ENCODE measurements at places on chromosomes 4 and X. TPM values are rescaled to one million over a fixed set of nuclear protein-coding genes. Genes with fewer than 3 reads are reported as not detected.

The PNMA6F gene
- total RNA-seq, result not detected

The TIMM8A gene
- total RNA-seq, result 26.1 TPM

- DNase-seq, result no peak
These were observed 123.2 kb upstream of the FAM9C start for GRCh38 chrX:13167481-13168231.

DNA sequence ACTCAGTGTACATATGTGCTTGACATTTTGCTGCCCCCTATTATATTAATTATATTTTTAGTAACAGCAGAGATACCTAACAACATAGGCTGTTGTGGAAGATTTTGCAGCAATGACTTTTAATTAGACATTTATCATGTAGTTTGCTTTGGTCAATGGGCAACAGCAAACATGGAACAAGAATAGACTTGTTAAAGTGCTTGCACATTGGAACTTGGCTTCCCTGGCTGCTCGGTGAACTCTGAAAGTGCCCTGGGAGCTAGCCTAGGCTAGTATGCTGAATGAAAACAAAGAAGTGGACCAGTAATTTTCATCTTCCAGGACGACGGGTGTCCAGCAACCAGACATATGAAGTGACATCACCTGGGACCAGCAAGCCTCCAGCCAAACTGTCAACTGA lies 1157.1 kb downstream of the ARAP2 start:
- no peak for DNase-seq

- no peak for DNase-seq
These were observed 13.8 kb upstream of the CYP2U1 start for GRCh38 chr4:107917500-107917899.

- DNase-seq, result no peak
These were observed 48.0 kb upstream of the KLHL8 start for GRCh38 chr4:87268411-87268810.

DNA sequence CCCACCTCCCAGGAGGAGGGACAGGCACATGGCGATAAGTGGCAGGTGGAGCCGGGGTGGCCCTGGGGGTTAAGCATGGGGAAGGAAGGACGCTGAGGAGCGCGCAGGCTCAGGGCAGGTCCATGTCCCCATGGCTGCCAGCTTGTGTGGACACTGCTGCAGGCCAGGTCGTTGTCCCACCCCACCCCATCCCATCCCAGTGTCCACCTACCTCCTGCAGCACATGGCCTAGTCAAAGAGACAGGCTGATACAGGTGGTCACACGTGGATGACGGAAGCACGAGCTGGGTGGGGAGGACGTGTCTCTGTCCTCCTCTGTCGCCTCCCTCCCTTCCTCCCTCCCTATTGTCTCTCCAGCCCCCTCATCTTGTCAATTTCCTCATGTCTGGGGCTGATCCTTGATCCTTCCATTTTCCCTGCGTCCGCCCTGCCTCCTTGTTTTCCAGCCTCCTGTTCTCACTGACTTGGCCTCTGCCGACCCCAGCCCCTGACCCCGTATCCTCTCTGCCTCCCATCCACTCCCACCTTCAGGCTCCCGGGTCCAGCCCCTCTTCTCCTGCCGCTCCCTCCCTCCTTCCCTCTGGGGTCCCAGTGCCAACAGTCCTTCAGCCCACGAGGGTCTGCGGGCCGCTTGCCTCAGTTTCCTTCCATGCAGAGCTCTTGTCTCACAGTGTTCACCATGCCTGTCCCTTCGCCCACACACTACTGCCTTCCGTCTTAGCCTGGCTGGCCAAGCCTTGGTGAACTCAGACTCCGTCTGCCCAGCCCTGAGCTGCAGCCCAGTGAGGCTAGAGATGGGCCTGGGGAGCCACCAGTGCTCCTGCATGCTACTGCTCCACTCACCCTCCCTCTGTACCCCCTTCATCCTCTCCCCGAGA lies 15.5 kb upstream of the ADD1 start:
- no peak for DNase-seq

The MUC7 gene
- not detected for total RNA-seq

The EGFL6 gene
- not detected for total RNA-seq

The PAGE1 gene
- total RNA-seq, result not detected

The PPP4R3C gene
- total RNA-seq, result not detected

The RHOXF2 gene
- total RNA-seq, result not detected

DNA sequence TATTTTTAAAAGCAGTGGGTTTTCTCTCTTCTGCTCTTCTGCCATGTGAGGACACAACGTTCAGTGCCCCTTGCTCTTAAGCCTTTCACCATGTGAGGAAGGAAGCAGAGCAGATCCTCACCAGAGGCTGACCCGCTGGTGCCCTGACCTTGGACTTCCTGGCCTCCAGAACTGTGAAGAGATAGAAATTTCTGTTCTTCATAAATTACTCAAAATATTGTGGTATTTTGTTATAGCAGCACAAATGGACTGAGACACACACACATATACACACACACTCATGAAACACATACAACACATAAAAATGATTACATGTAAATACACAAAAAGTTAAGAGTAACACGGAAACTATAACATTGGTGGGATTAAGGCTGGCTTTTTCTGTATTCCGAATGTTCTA lies 244.8 kb upstream of the NOCT start:
- no peak for DNase-seq

GRCh38 chr4:167897116-167897515 lies 195.2 kb upstream of the ANXA10 start:
- DNase-seq, result no peak

The BRS3 gene
- total RNA-seq, result not detected

DNA sequence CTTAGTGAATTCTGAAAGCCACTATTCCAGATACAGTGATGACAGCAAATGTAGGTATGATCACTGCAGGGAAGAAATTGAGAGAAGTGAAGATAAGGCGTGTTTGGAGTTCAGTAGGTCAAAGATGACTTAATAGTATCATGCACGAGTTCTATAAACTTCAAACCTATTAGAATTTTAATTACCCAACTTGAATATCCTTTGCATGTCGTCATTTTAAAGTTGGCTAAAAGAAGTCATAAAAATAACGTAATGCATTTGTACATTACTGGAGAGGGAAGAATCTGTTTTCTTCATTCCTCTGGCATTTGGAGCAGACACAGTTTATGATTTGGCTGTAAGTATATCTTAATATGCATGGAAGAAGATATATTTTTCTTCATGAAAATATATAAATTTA lies 68.6 kb upstream of the MXRA5 start:
- DNase-seq, result no peak

GRCh38 chr4:104025251-104025650 lies 305.5 kb upstream of the TACR3 start:
- DNase-seq, result no peak

The RAB33A gene
- 24.4 TPM for total RNA-seq

- DNase-seq, result no peak
These were observed 273.1 kb downstream of the DCTD start for GRCh38 chr4:182643801-182644682.

The RAB28 gene
- total RNA-seq, result 12.2 TPM

DNA sequence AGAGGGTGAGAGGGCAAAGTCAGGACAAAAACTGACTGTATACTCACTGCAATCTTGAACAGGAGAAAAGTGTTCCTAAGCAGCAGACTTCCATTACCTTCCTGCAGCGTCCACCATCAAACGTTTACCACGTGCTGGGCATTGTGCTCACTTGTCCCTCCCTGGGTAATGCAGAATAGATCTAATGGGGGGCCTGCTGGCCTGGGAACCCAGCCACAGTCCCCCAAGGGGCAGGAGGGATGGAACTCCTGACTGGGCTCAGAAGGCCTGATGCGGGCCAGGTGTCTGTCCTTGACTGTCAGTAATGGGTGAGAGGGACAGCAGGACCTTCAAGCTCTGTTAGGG lies 37.6 kb upstream of the FAM156A start:
- DNase-seq, result no peak

DNA sequence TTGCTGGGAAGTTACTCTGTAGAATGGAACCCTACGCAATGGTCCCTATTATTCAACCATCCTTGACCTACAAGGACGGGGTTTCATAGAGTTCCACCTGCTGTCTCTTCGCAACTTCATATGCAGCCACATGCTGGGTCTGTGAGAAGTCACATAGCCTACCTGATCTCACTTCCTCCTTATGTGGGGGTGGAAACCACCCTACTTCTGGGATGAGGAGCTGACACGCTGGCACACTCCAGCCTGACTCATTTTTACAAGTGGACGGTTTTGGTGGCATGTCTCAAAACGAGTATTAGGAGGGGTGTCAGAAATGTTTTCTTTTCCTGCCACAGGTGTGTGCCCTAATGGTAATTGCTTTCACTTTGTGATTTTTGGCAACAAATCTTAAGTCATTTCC lies 36.8 kb upstream of the ARSD start:
- no peak for DNase-seq

The DCX gene
- total RNA-seq, result not detected
